ENCODE measurements at places on chromosomes 2 and 18.

DNA sequence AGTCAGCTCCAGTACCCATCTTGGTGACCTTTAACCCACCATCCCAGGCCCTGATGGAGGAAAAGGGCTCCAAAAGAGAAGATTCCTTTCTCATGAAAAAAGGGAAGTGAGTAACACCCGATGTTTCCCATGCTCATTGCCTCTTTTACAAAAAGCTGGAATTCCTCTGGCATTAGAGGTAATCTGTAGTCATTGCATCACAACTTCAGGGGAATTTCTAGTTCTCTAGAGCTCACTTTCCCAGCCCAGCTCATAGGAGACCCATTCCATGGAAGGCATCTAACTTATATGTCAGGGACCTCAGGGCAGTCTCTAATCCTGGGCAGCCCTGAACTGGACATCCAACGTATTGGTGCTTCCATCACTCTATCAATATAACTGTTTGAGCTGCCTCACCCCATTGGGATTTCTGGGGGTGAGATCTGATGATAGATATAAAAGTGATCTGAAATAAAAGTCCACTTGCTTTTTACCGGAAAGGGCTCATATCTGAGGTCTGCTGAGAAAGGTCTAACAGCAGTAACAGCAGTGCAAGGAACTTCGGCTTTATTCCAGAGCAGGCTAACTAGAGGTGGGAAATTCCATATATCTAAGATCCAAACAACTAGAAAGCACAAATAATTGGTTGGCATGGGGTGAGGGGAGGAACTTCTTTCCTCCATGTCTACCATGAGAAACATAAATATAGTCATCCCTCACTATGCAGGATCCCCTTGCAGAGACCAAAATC lies 106.1 kb downstream of the ETAA1 start:
- DNase-seq = no peak

DNA sequence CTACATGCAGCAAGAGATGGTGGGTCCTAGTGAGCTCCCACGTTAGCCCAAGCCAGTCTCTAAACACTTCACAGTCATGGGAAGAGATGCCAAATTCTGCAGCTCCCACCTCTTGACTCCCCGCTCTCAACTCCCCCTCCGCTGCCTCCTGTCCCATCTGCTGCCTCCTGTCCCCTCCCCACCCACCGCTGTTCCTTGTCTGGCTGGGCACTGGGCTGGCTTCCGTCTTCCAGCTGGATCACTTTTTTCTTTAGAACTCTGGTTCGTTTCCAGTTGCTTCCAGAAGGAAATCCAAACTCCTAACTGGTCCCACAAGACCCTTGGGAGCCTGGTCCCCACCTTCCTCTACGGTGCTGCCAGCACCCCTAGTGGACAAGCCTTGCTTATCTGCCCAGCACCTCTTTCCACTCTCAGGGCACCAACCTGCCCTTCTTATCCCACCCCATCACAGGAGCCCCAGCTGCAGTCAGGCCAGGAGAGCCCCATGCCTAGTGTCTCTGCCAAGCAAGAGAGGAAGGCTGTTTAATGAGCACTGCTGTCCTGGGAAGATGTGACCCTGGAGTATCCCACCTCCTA lies 12.1 kb upstream of the TWIST2 start:
- no peak for DNase-seq

DNA sequence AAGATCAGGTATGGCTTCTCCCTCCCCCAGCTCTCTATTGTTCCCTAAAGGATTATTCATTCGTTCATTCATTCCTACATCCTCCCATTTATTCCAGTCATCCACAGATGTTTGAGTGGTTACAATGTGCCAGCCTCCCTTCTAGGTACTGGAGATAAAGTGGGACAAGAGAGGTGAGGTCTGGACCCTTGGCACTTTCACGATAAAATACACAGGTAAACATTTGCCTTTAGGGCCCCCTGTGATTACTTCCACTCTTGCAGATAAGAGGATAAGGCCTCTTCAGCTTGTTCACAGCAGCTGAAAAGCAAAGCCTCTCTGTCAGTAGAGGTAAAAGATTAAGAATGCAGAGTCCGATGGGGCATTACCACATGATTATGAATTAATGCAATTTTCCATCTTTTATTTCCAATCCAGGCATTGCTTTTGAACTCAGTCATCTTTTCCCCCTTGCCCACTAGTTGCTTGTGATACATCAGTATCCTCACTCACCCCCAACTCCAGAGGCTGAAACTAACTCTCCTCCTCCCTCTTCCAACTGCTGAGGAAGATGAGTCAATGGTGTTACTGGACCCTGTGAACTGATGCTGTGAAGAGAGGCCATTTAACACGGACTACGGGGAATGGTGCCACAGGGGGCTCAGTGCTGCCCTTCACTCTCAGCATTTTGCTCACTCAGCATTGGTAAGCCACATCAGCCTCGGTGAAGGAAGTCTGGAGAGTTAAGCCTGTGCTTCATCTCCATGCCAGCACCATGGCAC lies 1.1 kb upstream of the DPP4 start:
- DNase-seq = no peak

DNA sequence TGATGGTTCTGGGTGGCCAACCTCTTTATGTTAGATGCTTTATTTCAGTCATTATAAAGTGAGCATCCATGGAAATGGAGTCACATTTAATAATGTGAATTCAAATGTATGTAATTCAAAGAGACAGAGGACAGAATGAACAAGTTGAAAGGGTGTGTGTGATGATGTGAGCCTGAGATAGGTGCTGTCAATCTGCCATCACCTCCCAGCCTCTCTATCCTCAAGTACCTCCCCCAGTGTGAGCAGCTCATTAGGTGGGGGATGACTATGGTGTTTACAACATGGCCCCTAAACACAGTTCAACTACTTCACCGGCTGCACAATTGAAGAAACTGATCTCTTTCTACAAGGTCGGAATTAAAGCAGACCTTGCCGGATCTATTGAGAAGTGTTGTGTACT lies 74.7 kb upstream of the IGFBP5 start:
- DNase-seq = no peak

DNA sequence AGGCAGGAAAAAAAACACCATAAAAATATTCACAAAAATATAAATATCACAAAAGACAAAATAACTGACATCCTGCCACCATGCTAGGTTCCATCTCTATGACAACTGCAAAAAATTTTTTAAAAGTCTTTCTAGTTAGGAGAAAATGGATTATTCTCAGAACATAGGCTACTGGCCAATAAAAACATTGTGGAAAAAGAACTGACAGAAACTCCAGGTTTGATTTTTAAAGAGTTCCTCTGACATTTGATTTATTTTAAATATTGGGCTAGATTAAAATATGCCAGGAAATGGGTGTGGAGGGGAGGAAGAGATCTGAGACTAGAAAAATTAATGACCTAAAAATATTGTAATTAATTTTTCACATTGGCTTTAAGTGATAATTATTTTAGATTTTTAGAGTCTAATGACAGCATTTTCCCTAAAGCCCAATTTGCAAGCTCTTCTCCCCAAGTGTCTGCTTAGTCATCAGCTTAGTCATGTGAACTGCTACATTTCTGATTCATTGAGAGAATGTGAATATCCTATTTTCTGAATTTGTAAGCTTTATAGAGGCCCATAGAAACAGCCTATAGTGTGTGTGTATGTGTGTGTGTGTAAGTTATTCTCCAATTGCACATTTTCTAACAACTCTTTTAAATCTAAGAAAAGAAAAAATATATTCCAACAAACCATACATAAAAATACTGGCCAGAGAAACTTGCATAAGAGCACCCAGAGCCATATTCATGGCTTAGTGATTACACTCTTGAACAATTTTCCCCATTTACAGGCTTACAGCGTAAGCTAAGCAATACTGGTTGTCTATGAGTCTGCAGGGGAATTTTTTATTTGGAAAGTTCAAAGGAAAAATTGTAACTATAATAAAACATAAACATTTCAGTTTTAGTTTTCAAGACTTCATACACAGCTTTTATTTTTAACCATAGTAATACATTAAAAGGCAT lies 48.4 kb downstream of the TMEFF2 start:
- DNase-seq = no peak

Measured in CD4-positive, alpha-beta T cell treated with Interleukin-4 for 4 hours (primary cell).